ENCODE measurements at places on chromosomes 2 and 18.

DNA sequence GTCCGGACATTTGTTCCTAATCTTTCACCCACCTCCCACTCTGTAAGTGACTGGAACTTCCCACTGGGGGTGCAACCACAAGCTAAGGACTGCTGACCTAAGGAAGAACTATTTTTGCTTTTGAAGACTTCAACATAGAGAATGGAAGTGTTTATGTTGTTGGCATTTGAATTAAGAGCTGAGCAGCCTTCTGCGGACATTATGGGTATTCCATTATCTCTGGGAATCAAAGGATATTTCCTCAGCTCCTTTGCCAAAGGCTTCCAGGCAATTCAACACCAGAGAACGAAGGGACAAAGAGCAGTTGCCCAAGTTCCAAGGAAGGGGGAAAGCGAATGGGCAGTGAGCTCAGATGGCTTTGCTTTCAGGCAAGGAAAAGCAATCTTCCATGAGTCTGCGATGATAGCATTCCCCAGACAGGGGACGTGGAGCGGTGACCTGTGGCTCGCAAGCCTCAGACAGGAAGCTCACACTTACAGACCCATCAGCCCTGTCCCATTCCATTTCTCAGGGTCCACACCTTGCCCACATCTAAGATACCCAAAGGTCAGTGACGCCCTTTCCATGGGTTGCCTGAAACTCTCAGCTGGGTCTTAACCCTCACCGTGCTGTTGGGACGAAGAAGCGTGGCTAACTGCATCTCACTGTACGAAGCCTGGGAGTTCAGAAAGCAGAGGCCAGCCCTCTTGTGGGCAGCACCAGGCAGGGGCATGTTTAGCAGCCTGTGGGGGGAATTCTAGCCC lies 116.8 kb downstream of the COPS8 start:
- no peak for DNase-seq

DNA sequence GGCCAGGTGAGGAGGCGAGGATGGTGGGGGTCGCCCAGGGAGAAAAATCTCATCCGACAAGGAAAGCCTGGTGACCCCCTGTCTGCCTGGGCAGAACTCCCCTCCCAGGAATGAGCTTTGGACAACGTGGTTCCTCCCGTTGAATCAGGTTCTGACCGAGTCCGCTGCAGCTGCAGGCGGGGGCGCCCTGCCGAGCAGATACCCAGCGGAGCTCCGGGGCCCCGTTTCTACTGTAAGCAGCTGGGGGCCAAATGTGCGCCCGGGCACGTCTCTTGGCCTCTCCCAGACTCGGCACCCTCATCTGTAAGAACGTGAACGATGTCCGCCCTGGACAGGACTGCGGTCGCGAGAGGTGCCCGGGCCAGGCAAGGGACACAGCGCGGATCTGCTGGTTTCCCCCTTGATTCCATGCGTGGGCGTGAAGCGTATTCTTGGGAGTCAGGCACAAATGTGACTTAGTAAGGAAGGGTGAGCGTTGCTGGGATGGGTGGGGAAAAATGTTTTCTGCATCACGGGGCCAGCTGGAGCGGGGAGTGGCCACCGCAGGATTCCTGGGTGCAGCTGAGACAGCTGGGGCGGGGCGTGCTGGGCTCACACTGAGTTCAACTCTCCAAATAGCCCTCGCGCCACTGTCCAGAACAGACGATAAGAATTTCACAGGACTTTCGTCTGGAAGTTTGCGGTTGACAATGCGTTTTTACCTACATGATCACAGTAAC lies 20.2 kb upstream of the TUBB6 start:
- no peak for DNase-seq

GRCh38 chr2:102141011-102141943 lies 1.3 kb upstream of the IL1R1 start:
- no peak for DNase-seq

GRCh38 chr2:172097557-172098131 lies 5.1 kb downstream of the DLX2 start:
- no peak for DNase-seq

DNA sequence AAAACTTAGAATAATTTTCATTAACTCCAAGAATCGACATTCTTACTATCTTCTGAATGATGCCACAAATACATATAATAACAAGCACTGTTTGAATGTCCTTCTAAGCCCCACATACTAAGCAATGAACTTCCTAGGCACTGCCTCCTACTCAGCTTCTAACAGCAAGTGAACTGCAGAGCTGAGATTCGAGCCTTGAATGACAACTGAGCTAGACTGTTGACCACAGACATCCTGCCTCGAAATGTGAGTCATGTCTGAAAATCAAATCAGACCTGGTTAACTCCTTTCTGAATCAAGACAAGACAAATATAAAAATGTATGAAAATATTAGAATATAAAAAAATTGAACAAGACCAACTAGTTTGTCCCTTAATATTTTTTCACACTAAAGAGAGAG lies 108.1 kb downstream of the MYT1L start:
- no peak for DNase-seq

DNA sequence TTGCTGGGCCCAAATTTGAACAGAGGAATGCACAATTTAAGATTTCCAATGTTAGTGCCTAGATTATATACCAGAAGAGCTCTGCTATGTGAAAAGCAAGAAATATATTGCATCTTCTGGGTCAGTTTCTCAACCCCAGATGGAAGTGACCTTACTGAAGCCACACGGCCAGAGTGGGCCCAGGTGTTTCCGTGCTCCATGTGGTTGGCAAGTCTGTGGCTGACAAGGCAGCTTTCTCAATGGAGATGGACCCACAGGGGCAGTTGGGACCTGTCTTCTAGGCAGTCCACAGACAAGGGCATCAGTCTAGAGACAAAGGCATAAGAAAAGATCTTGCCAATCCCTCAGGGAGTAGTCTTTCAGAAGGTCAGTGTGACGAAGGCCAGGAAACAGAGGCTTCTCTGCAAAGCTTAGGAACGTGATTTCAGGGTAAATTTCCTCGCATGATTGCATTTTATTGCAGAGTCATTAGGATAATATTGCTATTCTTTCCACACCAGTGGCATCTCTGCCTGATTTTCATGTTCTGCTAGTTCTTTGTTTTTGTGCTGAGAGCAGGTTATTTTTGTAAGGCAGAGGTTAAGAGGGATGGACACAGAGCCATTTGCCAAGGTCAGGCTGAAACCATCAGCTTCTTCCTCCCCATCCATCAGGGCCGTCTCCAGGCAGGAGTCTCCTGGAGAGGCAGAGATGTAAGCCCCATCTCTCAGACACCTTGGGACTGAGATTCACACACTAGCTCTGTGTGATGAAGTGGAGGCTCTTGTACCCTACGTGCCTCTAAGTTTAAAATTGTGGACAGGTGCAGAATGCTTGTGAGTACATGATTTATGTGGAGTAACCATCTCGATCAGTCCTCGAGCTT lies 202.1 kb downstream of the ANKRD30B start:
- DNase-seq = no peak

- no peak for DNase-seq
Measured at GRCh38 chr2:232871418-232871834, 1.4 kb downstream of the SNORC start.

GRCh38 chr2:3142210-3142609 lies 235.4 kb downstream of the EIPR1 start:
- DNase-seq = no peak

GRCh38 chr18:51251625-51252024 lies 54.1 kb upstream of the MEX3C start:
- no peak for DNase-seq

GRCh38 chr2:144937910-144938709 lies 418.2 kb upstream of the ZEB2 start:
- DNase-seq = no peak

DNA sequence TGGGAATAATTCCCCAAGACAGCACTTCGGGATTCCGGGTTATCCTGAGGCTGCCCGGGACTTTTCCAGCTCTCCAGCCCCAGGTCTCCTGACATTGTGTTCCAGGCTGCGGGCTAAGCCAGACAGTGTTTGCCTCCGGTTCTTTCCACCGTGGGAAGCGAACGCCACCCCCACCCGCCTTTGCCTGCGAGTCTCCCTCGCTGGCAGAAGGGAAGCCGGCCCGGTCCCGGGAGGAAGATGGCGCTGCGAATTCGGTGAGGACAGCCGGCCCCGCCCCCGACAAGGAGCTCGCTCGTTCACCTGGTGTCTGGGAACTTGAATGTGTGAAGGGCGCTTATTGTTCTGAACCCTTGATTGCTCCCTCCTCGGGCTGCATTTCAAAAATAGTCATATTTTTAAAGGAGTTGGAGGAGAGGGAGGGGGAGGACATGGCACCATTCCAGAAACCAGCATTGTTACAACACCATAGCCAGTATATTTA lies 2.9 kb downstream of the LRATD1 start:
- DNase-seq = no peak

DNA sequence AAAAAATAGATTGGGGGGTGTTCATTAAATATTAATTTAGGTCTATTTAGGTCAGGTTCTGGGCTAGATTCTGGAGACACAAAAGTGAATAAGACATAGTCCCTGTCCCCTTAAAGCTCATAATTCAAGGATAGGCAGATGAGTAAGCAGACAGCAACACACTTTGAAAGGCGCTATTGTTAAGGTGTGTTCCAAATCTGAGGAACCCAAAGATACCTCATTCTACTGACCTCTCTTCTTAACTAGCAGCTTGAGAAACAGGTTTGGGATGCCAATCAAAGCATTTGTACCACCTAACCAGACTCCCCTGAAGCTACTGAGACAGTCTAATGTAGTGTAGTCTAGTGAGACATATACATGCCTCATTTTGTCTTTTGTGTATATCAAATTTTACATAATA lies 34.8 kb downstream of the SEMA4F start:
- no peak for DNase-seq

DNA sequence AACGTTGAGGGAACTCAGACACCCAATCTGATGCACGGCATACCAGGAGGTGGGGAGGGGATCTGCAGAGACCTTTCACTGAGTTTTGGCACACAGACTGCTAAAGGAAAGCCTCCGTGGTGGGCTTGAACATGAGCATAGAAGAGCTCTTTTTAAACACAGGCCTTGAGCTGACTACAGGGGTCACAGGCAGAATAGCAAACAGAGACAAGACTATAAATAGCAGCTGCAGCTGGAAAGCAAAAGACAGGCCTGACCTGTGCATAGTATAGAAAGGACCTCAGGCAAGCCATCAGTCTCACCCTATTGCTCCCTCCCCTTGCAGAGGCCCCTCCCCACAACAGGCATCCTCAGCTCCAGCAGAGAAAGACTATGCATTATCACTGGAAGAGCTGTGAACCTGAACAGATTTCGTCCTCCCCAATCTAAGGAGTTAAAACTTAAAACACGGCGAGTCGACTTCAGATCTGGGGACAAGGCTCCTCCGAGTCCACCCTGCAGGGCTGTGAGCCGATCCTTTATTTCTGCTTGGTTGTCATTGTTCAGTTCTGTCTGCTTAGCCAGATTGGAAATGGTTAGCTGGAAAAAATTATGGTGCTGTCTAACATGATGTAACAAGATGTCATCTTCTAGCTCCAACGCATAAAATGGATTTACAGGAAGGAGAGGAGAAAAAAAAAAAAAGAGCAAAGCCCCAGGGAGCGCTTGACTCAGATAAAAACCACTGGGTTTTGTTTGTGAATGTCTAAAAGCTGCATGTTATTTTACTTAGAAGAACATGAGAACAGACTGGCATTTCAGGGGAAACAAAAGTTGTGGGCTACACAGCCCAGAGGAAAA lies 25.2 kb upstream of the LCLAT1 start:
- DNase-seq = no peak

DNA sequence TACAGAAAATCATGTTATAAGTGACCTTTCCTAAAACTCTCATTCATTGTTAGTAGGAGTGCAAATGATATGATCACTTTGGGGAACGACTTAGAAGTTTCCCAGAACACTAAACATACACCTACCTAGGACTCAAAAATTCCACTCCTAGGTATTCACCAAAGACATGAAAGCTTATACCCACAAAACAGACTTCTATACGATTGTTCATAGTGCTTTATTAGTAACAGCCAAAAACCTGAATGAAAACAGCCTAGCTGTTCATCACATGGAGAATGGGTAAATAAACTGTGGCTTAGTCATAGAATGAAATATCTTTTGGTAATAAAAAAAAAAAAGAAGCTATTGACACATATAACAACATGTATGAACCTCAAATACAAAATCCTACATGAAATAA lies 8.8 kb downstream of the NOL10 start:
- DNase-seq = no peak

GRCh38 chr2:177622521-177622920 lies 229.9 kb downstream of the AGPS start:
- no peak for DNase-seq

DNA sequence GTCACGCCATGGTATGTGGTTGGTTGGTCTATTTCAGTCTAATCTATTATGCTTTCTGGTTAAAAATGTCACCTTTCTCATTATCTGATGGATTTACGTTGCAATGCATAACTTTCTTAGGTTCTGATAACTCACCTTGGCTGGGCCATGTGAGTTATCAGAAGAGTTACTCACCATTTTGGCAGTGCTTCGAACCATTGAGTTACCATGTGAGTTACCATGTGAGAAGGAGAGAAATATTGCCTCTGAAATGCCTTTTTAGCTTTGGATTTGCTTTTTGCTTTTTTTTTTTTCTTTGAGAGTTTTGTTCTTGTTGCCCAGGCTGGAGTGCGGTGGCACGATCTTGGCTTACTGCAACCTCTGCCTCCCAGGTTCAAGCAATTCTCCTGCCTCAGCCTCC lies 1.6 kb downstream of the SMARCAL1 start:
- no peak for DNase-seq

DNA sequence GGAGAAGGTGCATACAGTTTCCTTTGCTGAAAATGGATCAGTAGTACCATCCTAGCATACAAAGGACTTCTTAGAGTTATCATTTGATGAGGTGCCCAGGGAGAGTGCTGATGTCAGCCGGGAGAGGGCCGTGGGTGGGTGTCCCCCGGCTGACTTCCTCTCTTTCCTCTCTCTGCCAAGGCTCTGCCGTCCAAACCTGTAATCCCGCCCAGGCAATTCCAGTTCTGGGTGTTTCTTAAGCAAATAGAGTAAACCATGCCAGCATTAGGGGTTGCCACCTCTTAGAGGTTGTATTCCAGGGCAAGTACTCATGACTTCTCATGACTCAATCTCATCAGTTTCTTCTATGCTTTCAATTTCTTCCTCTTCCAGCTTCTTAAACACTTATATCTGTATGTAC lies 117.2 kb downstream of the GATA6 start:
- DNase-seq = no peak

- DNase-seq = no peak
Measured at GRCh38 chr2:34785206-34785785, 1186.2 kb upstream of the FAM98A start.

DNA sequence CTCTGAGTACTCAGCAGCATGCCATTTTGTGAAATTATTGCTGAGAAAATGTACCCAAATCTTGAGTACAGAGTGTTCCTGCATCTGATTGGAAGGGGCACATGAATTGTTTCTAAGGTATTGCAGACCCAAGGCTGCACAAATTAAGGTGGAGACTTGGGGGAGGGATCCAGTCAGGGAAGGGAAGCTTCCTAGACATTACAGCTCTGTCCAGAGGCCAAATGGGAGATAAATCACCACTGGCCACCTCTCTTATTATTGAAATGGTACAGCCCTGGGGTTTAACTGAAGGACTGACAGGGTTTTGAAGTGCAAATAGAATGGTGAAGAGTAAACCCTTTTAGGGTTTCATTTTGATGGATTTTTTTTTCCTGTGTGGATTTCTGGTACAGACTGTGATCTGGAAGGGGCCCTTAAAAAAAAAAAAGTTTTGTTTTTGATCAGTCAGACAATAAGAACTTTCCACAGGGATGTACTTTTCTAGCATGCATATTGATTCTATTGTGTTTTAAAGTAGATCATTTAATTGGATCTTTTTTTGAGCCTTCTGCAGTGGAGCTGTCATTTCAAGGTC lies 119.4 kb downstream of the GREB1L start:
- DNase-seq = no peak

- no peak for DNase-seq
Measured at GRCh38 chr2:177489719-177490301, 97.2 kb downstream of the AGPS start.

- DNase-seq = no peak
Measured at GRCh38 chr2:113898081-113898480, 8.2 kb downstream of the ACTR3 start.
